Activated T-cell treated with anti-CD3 and anti-CD28 coated beads for 24 hours (primary cell): ENCODE measurements at places on chromosomes 7 and 10.

- no peak for DNase-seq
Observed at GRCh38 chr7:35492451-35493175, 202.3 kb downstream of the HERPUD2 start.

GRCh38 chr10:101504438-101504837, 83.6 kb downstream of the POLL start:
- DNase-seq: no peak

DNA sequence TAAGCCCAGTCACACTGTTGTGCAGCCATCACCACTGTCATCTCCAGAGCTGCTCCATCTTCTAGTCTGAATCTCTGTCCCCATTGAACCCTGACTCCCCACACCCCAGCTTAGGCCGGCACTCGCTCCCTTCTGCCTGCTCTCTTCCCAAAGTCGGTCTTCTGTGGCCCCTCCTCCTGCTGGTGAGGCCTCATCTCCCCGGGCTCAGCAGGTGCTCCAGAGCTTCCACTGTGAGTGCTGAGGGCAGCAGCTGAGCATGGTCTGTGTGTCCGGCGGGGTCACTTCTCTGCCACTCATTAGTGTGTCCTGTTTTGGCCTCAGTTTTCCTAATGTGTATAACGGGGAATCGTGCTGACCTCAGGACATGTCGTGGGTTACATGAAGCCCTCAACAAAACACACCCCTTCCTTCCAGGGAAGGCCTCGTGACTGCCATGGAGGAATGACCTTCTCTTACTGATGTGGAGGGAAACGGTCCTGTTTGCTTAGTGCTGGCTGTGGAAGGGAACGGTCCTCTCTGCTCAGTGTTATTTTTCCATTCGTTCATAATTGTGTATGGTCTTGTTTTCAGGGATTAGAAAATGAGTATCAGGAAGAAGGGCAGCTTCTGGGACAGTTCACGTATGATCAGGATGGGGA, 4.3 kb upstream of the GET4 start:
- DNase-seq: no peak

GRCh38 chr7:37336259-37336658, 112.4 kb downstream of the ELMO1 start:
- no peak for DNase-seq

DNA sequence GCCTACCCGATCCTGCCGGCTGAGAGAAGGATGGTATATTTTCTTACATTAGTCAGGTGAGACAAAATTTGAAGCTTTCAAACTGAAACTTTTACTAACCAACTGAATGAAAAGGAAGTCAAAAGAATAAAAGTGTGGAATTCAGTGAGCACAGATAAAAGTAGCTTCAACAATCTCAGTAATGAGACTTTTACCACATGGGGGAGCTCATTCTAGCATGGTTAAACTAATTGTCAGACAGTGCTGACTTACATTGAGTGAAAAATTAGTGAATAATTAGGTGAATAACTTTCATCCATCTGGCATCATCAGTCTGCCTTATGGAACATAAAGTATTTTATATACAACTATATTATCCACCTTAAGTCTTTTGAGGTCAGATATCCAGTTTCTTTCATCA, 8.4 kb downstream of the FAM237B start:
- no peak for DNase-seq

DNA sequence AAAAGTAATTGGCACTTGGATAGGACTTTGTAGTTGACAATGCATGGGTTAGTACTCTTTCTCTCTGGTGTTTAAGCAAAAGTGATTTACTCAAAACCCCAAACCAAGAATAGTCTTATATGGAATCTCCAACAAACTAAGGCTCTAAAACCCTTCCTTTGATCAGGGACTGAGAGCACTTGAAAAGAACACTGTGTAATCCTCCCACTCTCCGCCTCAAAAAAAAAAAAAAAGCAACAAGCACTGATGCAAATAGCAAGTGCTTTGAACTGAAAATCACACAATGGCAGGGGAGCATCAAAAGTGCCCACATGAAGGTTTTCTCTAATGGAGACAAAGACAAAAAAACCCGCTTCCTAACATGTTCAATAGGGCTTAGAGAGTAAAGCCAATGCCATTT, 467.9 kb upstream of the AUTS2 start:
- DNase-seq: no peak

- no peak for DNase-seq
Observed at GRCh38 chr10:121527690-121528089, 70.6 kb downstream of the FGFR2 start.

DNA sequence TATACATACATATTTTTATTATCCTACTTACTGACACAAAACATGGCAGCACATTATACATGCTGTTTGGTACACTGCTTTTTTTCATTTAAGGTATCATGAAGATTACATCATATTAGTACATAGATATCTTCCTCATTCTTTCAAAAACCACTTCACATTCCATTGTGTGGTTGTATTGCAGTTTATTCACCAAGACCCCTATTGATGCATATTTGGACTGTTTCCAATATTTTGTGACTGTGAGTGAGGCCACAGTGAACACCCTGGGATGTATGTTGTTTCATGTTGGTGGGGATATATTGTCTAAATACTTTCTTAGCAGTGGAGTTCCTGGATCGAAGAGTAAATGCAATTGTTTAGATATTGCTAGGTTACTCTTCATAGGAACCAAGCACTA, 39.0 kb downstream of the TFAM start:
- no peak for DNase-seq

GRCh38 chr7:6012355-6013104, 3.5 kb downstream of the AIMP2 start:
- DNase-seq: no peak

DNA sequence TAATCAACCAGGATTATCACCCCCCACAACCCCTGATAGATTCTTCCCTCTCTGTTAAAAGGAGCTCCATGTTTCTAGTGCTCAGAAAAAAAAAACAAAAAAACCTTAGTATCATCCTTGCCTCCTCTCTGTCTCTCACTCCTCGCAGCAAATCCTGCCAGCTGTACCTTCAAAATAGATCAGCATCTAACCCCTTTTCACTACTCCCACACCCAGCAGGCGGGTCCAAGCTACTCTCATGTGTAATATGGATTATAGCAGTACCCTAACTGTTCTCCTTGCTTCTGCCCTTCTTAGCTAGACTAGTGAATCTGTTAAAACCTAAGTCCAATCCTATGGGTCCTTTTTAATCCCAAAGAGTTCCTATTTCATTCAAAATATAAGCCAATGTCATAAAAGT, 667.4 kb downstream of the MAGI2 start:
- DNase-seq: no peak

- no peak for DNase-seq
Observed at GRCh38 chr7:96189129-96189820, 132.6 kb downstream of the SLC25A13 start.

DNA sequence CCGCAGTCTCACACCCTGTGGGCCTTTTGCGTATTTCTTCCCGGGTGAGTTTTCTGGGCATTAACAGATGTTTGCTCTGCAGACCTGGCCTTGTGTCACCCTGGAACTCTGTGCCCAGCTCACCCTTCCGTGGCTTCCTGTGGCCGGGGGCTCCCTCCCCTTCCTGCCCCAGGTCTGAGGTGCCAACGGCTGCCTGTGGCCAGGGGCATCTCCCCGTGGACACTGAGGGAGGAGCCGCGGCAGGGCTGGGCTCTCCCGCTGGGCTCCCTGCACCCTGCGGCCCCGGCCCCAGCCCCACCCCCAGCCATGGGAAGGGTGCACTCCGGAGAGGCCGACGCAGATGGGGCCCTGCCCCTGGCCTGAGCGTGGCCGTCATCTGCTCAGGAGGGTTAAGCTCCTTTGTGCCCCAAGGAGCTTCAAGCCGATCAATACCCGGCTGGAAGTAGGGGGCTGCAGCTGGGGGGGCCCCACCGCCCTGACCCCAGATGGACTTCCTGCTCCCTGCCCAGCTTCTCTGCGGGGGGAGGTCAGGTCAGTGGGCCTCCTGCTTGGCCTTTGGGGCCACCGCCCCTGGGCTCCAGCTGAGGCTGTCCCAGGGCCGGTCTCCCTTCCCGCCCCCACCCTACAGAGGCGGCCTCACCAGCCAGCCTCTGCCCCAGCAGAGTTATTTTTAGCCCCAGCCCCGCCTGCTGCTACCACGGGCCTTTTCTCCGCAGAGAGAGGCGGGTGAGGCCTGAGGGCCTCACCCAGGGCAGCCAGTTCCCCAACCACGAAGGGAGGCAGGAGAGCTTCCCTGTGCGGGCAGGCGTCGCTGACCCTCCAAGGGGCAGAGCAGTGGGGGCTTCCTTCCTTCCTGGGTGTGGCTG, 24.2 kb downstream of the PWWP2B start:
- no peak for DNase-seq

- no peak for DNase-seq
Observed at GRCh38 chr10:75165684-75166622, 44.6 kb upstream of the VDAC2 start.

GRCh38 chr10:109062371-109062770, 860.9 kb downstream of the XPNPEP1 start:
- no peak for DNase-seq

DNA sequence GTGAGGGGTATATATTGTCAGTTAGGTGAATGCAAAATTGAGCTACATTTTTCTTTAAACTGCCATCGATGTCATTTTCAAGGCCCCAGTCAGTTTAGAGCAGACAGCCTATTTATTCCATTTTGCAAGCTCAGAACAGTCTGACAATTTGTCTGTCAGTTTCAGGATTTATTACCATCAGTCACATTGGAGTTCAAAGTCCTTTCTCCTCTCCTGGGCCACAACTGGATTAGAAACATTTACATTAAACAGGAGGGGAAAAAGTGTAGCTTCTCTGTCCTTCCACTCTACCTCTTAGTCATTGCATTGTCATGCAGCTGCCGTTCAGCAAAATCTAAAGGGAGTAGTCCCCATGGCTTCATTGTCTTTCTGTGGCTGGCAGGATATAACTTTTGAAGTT, 3.5 kb upstream of the GHITM start:
- no peak for DNase-seq

DNA sequence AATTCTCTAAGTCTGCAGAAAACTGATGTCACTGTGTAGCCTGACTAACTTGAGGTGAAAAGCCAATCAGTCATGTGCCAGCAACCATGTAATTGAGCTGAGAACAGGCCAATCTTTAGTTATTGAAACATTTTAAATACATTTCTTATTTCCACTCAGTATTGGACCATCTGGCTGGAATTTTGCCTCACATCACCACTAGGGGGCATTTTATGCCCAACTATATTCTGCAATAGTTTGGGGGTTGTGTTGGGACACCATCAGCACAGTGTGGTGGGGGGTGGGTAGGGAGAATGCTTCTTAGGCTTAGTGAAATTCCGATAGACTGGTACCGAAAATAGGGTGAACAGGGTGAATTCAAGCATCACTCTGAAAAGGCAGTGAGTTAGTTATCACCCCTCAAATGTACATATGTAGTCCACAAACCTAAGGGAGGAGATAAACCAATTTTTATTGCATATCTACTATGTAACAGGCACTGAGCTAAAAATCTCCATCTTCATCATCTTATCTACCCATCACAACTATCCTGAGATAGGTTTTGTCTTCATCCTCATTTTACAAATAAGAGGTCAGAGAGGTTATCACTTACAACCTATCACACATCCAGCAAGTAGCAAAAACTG, 17.8 kb downstream of the NPSR1 start:
- no peak for DNase-seq

DNA sequence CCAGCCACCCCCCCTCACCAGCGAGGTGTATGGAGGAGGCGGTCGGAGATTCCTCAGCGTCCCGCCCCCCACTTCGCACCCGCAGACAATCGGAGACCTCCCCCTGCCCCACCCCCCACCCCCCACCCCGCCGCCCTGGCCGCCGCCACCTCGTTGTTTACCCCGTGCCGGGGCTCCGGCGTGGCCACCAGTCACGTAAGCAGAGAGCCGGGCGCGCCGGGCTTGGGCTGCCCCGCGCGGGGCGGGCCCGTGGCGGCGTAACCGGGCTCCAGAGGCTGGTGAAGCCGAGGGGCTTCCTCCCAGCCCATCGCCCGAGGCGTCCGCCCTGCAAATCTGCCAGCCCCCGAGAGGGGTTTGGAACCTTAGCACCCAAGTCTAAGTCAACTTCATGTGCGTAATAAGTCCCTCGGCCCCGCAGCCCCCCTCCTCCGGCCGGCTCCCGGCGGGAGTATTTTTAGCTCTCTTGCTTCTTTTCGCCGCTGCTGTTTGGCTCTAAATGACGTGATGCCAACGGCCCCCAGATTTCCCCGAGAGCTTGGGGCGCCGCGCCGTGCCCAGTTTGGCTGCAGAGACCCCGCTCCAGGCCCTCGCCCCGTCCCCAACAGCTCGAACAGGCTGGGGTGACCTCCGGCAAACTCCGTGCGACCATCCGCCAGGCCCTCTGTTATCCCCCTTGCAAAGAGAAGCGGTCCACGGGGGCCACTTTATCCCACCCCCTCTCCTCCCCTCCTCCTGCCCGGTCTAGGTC, 2.7 kb downstream of the MXI1 start:
- DNase-seq: no peak

- no peak for DNase-seq
Observed at GRCh38 chr7:11716185-11716584, 115.8 kb downstream of the THSD7A start.

DNA sequence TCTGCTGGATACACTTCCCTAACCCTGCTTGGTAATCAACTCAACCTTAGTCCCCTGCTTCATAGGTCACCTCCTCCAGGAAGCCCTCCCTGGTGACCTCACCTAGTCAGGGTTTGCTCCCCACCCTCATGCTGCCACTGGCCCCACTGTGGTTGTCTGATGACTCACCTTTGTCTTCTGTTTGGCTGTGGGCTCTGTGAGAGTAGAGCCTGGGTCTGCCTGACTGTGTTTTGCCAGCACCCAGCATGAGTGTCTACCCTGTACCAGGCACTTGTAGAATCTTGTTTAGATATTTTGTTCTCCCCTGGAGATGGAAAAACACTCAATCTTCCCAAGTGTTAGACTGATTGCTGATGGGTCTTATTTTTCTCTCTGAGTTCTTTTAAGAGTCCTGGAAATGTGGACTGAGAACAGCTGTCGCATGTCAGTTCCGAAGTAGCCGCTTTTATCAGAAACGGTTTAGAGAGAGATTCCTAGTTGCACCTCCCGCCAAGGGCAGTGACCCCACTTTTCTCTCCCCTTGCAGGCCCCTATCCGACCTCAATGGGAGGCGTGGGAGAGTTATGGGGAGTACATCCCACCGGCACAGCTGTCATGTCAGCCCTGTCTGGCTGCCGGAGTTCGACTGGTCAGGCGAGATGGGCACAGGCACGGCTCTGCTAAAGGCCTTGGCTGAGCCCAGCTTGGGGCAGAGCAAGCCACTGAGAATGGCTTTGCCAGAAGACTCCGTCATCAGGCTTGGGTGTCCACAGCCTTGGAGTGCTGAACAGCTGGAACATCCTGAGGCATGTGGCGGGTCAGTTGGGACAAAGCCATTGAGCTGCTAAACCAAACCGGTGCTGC, 134.3 kb downstream of the GRK5 start:
- DNase-seq: peak; percentile 44

DNA sequence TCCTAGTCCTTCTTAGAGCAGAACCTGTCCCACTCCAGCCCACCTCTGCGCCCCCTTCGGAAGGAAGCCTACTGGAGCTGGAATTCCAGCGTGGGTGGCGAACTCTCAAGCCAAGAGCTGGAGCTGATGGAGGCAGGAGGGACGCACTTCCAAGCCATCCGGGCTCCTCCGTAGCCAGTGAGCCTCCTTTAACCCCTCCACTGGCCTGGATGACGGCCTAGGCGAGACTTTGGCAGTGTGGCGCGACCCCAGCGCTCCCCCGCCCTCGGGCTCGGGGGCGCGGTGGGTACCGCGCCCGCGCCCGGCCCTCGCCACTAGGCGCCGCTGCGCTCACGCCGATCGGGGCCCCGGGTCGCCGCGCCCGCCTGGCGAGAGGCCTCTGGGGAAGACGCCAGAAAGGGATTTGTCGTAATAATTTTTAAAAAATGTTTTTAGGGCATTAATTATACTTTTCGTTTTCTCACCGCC, 5.1 kb upstream of the EMX2 start:
- no peak for DNase-seq

- DNase-seq: no peak
Observed at GRCh38 chr10:99945263-99945662, 64.5 kb downstream of the DNMBP start.

- DNase-seq: no peak
Observed at GRCh38 chr7:24948739-24949138, 31.2 kb downstream of the OSBPL3 start.
